ENCODE measurements at places on chromosomes 3 and 15.

- no peak for DNase-seq
Observed at GRCh38 chr15:48415036-48415886, 84.0 kb downstream of the DUT start.

DNA sequence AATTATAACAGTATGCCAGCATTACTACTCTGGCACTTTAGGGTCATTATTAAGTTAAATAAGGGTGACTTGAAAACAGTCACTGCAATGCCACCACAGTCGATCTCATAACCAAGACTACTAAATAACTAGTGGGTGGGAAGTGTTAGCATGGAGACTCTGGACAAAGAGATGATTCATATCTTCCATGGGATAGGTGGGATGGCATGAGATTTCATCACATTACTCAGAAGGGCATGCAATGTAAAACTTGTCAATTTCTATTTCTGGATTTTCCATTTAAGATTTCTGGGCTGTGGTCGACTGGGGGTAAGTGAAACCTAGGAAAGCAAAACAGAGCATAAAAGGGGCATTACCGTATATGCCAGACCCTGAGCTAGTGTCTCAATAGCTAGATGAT, 538.9 kb upstream of the GRM7 start:
- DNase-seq, result no peak

GRCh38 chr3:129985113-129985512, 10.6 kb downstream of the TRH start:
- no peak for DNase-seq

GRCh38 chr3:121988146-121988545, 33.9 kb downstream of the ILDR1 start:
- no peak for DNase-seq

GRCh38 chr3:152445212-152445611, 176.5 kb downstream of the MBNL1 start:
- DNase-seq, result no peak

- peak; percentile 4 for DNase-seq
Observed at GRCh38 chr3:193971261-193971751, 164.6 kb upstream of the HES1 start.

- no peak for DNase-seq
Observed at GRCh38 chr3:120274739-120275167, 10.3 kb downstream of the GPR156 start.

DNA sequence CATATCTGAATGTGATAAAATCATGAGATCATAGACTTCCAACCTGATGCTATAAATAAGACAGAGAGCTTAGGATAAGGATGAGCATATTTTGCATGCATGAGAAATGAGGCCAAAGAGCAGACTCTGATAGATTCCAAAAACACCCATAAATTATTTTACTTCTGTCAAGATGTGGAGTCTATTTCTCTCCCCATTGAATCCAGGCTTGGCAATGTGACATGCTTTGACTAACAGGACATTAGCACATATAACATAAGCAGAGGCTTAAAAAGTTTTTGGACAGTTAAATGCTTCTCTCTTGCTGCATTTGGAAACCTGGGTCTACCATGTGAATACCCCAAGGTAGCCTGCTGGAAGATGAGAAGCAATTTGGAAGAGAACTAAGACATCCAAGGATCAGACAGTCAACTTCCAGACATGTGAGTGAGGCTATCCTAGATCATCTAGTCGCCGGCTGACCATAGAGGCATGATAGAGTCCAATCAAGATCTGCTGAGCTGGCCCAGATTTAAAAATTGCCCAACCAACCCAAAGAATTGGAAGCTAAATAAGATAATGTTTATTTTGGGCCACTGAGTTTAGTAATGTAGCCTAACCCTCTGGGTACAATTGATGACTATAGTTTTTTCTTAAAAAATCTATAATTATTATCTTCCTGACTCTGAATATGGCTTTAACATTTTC, 30.3 kb downstream of the MYLK start:
- no peak for DNase-seq

DNA sequence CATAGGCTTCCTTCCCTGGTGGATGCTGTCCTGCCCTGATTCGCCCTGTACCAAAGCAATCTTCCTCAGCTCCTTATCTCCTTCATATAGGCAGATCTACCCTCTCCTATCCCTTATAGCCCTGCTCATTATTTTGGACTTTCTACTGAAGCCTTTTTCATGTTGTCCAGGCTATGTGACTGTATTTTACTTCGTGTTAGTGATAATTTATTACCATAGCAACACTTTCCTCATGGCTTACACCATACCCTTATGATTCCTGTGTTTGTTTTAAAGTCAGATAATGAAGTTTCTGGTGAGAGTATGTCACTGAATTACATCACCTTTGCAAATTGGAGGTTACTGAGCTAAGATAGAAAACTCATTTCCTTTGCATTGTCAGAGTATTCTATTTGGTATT, 352.6 kb downstream of the NLGN1 start:
- DNase-seq, result no peak

- DNase-seq, result peak; percentile 64
Observed at GRCh38 chr15:90402223-90402622, 14.2 kb downstream of the IQGAP1 start.

DNA sequence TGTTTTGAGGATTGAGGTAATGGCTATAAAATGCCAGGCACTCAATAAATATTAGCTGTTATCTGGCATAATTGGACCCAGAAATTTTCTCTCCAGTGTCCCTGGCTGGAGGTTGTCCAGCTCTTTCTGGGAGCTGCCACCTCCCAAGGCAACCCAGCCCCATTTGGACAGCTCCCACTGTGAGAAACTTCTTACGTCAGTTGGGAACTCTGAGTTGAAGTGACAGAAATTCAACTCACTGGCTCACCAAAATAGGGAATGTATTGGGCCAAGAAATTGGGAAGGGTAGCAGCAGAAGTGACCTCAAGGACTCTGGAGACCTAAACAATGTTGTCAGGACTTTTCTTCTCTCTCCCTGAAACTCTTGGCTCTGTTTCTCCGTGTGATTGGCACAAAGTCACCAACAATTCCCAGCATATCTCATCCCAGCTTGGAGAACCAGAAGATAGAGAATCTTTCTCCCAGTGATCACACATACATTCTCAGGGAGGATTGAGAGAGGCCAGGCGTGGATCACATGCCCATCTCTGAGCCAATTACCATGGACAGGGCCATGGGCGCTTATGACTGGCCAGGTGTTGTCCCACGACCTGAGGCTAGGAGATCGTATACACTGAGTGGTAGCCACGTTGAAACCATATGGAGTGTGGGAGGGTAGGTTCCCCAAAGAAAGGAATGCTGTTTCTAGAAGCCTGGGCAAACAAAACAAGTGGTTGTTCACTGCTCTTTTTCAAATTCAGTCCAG, 22.5 kb upstream of the HCN4 start:
- DNase-seq, result no peak

DNA sequence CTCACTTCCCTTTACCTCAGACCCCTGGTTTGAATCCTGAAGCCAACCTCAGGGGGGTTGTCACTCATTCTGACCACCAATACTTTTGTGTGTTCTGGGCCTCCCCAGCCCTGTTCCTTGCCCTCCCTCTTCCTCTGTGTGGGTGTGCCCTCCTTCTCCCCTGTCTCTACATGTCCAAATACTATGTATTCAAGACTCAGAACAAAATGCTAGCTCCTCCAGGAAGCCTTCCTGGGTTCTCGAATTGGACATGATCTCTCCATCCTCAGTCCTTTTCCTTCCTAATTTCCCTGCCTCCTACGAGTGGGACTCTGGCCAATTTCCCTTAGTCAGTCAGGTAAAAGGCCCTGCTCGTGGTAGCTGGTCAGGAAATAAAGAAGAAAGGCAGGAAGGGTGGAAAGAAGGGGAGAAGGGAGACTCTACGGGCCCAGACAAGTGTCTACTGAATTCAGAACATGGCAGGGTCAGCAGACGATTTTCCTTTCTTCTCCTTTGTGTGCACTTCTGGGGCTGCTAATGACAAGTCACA, 79.7 kb downstream of the BDH1 start:
- no peak for DNase-seq

- no peak for DNase-seq
Observed at GRCh38 chr3:138726946-138727730, 107.6 kb downstream of the PIK3CB start.

- no peak for DNase-seq
Observed at GRCh38 chr15:42800731-42801474, 64.0 kb upstream of the CDAN1 start.

DNA sequence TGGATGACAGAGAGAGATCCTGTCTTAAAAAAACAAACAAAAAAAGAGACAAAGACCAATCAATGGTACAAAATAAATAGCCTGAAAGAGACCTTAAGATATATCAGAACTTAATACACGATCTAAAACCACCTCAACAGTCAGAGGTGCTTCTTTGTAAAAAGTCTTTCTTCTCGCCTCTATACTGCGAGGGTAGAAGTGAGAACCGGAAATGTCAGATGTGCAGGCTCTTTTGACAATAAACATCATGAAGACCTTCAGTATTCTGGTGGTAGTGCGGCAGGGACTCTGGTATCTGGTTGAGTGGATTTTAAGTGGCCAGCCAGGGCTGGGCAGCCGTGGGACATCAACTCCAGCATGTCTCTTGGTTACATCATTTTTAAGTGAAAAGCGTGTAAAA, 30.0 kb downstream of the RUBCN start:
- no peak for DNase-seq

DNA sequence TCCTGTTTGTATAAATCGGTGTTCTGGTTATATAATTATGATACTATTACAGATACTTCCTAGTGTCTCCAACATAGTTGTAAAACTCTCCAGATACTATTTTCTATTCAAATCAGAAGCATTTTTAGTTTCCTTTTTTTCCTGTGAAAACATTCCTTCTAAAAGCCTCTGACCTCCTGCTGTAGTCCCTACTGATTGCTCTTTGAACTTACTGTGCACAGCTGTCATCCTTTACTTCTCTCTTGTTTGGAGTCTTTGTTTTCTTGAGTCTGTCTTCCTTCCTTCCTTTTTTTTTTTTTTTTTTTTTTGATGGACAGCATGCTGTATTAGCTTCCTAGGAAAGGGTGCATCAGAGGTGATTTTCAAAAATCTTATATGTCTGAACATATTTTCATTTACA, 28.9 kb downstream of the NR2C2 start:
- peak; percentile 24 for DNase-seq

DNA sequence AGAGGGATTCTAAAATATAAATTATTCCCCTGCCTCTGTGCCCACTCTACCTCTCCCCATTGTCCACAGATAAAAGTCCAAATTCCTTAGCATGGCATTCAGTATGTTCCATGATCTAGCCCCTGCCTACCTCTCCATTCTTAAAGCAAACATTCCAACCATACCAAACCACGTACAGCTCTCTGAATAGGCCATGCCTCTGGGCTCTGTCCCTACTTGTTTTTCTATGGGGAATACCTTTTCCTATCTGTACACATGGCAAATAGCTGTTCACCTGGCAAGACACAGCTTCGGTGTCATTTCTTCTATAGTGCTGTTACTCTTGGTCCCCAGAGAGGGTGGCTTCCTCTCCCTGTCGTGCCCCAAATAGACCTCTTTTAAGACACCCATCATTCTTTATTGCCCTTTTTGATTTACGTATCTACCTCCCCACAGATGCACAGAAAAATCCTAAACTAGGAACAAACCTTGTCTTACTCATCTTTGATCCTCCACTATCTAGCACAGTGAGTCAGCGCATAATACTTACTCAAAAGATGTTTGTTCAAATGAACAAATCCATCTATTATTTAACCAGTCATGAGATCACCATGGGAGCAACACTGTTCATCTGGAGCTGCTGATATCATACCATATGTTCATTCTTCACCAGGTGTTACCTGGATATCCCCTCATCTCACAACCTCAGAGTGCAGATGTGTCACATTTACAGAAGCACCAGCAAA, 329.8 kb downstream of the THSD4 start:
- DNase-seq, result no peak

GRCh38 chr3:168495270-168495669, 399.5 kb upstream of the GOLIM4 start:
- no peak for DNase-seq

DNA sequence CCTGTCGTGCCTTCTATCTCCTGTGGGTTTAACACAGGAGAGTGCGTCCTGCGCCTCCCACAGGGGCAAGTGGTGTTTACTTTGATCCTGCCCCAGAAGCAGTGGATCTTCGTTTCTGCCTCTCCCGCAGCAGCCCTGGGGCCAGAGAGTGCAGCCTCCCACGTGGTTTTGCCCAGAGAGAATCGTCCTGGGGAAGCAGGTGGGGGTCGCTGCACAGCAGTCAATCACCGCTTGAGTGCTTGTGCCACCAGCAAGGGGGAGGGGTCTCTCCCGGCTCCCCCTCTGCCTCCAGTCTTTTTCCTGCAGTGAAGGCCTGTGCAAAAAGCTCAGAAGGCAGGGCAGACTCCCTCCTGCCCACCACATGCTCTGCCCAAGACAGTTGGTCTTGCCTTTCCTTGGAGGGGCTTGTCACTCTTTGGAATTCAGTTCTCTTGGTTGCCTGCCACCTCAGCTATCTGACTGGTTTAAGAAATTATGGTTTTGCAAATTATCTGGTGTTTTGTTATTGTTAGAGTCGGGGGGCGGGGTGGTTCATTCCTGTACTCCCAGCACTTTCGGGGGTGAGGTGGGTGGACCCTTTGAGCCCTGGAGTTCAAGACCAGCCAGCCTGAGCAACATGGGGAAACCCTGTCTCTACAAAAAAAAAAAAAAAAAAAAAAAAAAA, 26.9 kb downstream of the STOML1 start:
- DNase-seq, result no peak

DNA sequence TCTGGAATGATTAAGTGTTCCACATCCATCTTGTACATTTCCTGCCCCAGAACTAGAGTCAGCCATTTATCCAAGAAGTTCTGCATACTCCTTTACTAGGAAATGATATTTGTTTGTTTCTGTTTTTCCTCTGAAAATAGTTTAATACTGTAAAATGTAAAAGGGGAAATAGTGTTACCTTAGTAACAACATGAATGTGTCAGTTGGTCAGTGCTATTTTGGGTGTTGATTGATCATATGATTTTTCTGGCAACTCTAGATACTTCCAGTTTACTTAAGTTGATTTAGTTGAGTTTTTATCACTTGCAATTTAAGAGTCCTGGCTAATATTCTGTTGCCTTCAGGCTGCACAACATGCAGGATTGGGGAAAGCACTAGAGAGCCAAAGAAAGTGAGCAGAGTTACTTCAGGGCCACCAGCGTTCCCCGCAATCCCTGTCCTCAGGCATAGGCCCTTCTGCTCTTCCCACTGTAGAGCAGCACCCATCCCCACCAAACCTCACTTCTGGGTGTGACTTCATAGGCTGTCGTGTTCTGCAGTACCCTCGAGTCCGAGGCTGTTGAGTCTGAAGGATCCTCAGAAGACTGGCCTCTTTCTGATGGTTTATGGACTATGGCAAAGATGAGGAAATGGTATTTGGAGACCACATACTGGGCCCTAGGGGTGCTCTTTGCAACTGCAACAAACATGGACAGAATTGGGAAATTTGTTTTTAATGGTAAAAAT, 69.0 kb downstream of the CHD2 start:
- DNase-seq, result peak; percentile 14

DNA sequence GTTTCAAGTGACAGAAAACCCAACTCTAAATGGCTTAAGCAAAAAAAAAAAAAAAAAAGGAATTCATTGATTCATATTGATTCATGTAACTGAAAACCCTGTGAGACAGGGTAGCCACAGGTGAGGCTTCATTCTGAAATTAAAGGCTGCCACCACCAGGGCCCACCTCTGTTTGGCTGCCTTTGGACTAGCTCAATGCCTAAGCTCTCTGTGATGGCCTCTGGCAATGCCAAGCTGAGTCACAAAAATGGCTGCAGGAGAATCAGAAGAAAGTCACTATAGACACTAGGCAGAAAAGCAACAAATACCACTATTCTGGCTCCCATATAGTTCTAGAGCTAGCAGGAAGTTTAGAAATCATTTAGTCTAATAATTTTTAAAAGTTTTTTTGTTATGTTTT, 38.2 kb upstream of the GYG1 start:
- DNase-seq, result no peak

GRCh38 chr3:60756241-60757030, 494.8 kb downstream of the FHIT start:
- DNase-seq, result no peak

All from KBM-7 (cell line).